ENCODE measurements at places on chromosomes 16 and 17.

DNA sequence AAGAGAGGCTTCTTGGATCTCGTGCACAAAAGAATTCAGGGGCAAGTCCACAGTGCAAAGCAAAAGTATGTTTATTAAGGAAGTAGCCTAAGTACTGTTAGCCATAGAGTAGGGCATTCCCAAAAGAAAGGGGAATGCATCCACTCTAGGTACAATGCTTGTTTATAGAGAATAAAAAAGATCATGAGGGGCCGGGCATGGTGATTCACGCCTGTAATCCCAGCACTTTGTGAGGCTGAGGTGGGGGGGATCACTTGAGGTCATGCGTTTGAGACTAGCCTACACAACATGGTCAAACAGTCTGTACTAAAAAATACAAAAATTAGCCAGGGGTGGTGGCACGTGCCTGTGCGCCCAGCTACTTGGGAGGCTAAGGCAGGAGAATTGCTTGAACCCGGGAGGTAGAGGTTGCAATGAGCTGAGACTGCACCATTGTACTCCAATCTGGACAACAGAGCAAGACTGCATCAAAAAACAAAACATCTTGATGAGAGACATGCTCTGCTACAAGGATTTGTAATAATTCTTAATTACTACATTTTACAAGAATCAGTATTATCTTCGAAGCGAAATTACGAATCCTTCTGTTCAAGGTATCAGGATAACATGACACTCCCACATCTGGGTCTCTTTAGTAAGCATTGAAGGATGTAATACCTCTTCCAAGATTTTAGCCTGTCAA lies 191.6 kb downstream of the CPPED1 start:
- no peak for DNase-seq

DNA sequence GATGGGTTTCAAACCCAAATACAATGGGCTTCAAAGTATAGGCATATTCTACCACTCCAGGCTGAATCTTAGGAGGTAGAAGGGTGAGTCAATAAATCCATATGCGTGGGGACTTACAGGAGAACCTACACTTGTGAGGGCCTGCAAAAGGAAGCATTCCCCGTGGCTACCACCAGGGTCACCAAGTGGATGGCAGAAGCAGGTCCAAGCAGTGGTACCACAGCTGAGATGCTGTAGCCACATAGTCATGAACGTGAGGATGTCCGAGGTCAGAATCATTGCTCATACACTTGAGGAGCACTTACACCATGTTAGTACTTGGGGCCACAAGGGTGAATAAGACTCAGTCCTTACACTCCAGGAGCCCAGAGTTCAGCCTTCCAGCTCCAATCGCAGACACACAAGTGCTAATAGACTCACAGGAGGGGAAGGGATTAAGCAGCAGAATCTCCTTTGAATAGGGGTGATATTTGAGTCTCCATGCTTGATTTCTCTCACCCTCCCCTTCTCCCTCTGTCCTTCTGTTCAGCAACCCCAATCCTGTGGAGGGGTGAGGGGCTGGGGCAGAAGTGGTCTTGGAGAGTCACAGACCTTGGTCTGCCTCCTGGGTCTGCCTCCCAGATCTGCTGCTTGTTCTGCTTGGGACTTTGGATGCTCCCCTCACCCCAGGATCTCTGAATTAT lies 42.5 kb upstream of the ASIC2 start:
- peak; percentile 6 for DNase-seq

- DNase-seq = peak; percentile 49
Measured at GRCh38 chr16:89574681-89575246, 794 bp upstream of the CPNE7 start.

GRCh38 chr16:58020628-58021521 lies 4.7 kb upstream of the MMP15 start:
- peak; percentile 63 for DNase-seq

DNA sequence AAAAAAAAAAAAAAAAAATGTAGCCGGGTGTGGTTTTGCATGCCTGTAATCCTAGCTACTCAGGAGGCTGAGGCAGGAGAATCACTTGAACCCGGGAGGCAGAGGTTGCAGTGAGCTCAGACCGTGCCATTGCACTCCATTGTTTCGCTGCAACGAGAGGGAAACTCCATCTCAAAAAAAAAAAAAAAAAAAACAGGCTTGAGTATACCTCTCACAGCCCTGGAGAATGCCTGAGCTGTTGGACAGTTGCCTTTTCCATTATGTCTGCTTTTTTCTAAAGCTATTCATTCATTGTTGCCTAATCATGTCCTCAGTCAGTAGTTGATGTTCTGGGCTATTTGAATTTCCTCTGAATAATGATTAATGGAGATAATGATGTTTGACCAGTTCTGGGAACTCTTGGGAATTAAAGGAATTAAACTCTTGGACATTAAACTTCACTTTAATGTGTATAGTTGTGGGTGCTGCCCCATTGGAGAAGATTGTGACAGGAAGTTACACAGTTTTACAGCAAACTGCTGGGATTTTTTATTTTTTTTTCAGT lies 11.8 kb downstream of the HMOX2 start:
- no peak for DNase-seq

- no peak for DNase-seq
Measured at GRCh38 chr17:42184713-42185620, at the start of gene HCRT. TSS of gene HCRT (minus strand) at chr17:42185452. CDS start at chr17:42185365, 87 bp downstream.

DNA sequence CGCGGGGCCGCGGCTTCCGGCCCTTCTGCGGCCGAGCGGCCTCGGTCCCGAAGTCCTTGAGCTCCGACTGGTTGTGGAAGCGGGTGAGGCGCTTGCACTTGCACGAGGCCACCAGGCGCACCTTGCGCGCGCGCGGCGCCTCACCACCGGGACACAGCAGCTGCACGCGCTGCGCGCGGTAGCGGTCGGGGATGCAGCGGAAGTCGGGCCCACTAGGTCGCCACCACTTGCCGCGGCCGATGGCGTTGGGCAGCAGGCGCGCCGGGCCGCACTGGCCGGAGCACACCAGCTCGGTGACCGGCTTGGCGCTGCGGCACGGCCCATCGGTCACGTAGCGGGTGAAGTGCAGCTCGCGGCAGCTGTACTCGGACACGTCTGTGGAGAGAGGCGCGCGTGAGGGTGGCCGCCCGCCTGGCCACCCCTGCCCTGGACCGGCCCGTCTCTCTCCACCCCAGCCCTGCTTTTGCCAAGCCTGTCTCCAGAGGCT lies 3.2 kb downstream of the SOST start:
- DNase-seq = no peak

DNA sequence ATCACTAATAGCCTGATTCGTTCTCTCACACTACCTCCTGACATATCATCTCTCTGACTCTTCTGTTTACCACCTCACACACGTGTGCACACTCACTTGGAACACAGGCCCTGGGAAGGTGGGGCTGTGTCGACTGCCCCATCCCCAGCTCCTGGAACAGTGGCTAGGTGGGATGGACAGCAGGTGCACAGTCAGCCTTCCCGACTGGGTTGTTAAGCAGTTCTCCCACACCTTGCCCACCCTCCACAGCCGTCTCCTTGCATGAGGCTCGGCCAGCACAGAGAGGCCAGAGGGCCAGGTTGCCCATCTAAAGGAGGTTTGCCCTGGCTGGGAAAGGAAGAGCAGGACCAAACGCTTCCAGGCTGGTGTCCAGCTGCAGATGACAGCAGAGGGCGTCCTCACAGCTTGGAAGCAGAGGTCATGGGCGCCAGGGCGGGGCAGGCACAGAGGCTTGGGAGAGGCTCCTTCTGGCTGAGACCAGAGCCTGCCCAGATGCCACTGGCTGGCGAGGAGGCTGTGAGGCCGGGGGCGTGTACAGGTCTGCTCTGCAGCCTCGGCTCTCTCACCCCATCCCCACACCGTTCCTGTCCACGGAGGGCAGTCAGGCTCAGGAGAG lies 92.8 kb downstream of the AMFR start:
- peak; percentile 82 for DNase-seq

- DNase-seq = no peak
Measured at GRCh38 chr17:73031472-73031871, 61.0 kb downstream of the SLC39A11 start.

DNA sequence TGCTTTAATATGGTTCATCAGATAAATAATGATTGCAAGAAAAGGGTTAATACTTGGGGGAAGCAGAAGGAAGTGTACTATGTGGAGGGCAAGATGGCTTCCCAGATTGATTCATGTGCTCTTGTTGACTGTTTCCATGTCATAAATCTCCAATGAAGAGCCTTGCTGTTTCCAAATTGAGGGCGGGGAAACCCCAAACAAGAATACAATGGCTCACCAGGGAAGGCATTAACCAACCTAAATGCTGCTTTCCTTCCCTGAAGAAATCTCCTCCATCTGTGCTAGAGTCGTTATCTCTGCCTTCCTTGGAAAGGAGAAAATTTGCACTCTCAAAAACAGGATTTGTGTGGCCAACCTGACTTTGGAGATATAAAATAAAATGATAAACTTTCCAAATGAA lies 28.0 kb upstream of the CDH13 start:
- DNase-seq = no peak

DNA sequence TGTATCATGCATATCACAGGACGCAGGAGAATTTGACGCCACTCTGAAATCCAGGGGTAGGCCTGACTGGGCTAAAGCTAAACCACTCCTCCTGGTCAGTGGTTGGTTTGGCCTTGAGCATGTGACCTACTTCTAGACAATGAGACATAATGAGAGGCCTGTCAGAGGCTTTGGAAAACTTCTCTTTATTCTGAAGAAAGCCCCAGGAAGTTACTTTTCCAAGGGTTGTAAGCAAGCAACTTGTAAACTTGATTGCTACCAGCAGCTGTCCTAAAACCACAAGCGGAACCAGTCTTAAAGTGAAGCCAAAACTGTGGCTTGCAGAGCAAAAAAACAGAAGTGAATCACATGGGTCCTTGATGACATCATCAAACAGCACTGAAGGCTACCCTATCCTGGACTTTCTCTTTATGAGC lies 138.2 kb upstream of the COX10 start:
- no peak for DNase-seq

GRCh38 chr17:31699281-31699680 lies 159.8 kb downstream of the COPRS start:
- peak; percentile 30 for DNase-seq

- DNase-seq = no peak
Measured at GRCh38 chr16:30355954-30356308, 823 bp upstream of the CD2BP2 start.

- no peak for DNase-seq
Measured at GRCh38 chr17:12790249-12791106, 1.2 kb downstream of the ARHGAP44 start.

- peak; percentile 23 for DNase-seq
Measured at GRCh38 chr17:20961586-20961985, 81.2 kb downstream of the USP22 start.
